Globus pallidus (tissue), 1 donor: ENCODE measurements at places on chromosomes 6 and 20.

- DNase-seq: no peak
Observed at GRCh38 chr20:11738852-11739251, 178.8 kb upstream of the BTBD3 start.

DNA sequence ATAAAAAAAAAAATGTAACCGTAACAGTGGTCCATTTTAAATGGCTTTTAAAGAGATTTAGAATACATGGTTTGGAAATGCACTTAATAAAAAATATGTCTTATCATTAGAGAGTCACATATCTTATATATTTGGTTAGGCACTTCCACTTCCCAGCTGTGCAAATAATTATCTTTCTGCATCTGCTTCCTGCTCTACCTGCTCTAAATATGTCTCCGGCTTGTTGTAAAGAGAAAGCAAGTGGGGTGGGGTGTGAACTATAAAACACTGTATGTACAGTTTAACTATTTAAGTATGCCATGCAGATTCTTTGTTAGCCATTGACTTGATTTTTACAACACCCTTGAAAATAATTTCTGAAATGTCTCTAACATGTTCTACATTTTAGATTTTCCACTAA is 106.3 kb downstream of the NKAIN2 start:
- DNase-seq: no peak

GRCh38 chr6:144415014-144415413 is 129.9 kb downstream of the UTRN start:
- DNase-seq: no peak

DNA sequence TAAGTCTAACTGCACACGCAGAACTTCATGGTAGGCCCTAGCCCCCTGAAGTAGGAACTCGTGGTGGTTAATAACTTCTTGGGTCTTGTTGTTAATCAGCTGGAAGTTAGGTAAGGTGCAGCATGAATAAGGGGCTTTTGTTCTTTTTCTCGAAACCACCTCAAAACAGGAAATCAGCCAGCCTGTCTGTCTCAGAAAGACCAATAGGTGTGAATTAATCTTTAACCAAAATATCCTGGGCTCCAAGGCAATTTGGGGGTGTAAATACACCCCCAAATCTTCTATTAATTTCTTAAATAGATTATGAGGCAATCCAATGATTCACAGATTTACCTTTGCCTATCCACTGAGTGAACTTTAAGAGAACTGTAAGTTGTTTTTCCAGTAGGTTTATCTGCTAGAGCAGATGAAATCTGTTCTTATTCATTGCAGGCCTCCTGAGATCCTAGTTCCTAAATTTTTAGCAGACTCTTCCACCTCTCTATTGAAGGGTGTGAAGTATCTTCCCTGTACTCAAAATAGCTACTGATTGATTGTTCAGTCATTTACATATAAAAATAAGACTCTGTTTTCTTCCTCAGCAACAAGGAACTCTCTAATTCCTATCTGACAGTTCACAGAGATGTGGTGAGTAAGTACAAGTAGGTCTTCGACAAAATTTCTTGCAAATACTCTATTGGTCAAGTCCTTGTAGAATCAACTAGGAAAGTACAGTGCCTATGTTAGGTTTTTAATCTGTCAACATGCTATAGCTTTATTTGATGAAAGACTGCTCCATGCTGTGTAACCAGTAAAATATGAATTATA is 427.1 kb upstream of the NOX3 start:
- DNase-seq: no peak

GRCh38 chr20:38514947-38515346 is 42.3 kb downstream of the RALGAPB start:
- no peak for DNase-seq

- no peak for DNase-seq
Observed at GRCh38 chr6:50091641-50092040, 41.9 kb upstream of the DEFB112 start.

DNA sequence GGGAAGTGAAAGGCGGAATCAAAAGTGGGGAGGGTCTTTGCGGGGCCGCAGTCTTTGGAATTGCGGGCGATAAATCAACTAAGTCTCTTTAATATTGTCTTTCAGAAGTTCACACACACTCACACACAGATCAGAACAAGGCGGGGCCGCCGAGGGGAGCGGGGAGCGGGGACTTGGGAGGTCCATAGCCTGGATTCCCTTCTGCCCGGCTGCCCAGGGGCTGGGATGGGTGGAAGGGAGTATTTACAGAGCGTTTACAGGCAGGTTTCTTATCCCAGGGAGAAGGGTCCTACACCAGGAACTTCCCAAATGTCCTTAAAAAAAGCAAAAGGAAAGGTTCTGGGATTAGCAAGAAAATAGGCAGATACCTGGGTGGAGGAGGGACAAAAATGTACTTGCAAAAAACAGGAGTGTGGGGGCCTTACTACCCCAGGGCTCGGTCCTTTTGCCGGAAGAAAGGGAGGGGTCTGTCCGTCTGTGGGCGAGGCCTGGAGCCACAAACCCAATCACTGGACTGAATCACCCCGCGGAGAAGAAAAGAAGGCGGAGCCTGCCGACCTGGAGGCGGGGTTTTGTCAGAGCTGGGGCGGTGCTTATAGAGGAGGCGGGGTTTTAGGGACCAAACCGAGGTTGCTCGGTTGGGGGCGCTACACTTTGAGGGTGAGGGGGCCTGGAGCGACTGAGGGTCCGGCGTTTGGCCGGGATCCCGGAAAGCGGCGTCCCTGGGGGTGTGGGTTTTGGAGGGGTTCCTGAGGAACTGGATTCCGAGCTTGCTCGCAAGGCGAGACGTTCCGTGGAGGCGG is 3.2 kb downstream of the PRRT1 start:
- DNase-seq: peak; percentile 23

DNA sequence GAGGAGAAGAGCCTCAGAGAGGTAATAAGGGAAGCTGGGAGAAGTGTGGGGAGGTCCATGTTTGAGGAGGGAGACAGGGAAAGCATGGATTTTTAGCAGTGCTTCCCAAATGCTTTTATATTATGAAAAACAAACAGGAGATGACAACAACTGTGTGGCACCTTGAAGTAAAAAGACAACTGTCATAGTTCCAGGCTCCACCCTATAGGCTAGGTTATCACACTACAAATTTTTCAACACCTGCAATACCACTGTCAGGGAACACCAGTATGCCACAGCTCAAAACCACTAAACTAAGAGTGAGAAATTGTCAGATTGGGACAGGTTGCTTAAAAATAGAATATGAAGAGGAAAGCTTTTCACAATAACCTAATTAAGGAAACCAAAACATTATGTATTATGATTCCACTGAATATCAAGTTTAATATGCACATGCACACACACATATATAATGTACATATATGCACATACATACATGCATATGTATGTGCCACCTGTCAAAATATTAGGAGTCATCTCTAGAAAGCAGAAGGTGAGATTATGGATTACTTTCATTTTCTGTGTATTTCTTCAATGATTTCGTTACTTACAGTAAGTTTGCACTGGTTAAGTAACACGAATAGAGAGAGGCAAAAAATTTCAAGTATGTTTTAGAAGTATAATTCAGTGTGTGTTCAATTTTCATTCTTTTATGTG is 261.2 kb downstream of the PTPRK start:
- DNase-seq: no peak

GRCh38 chr6:135759831-135760230 is 91.7 kb upstream of the PDE7B start:
- DNase-seq: no peak

DNA sequence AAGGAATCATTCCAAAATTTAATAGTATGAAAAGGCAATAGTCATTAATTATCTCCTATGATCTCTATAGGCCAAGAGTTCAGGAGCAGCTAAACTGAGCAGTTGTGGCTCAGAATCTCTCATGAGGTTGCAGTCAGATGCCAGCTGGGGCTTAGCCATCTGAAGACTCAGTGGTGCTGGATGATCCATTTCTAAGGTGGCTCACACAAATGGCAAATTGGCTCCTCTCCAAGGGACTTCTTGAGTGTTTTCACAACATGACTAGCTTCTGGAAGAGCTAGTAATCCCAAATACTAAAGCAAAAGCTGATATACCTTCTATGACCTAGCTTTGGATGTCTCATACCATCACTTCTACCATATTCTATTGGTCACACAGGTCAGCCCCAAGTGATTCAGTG is 104.2 kb downstream of the HAO1 start:
- no peak for DNase-seq

DNA sequence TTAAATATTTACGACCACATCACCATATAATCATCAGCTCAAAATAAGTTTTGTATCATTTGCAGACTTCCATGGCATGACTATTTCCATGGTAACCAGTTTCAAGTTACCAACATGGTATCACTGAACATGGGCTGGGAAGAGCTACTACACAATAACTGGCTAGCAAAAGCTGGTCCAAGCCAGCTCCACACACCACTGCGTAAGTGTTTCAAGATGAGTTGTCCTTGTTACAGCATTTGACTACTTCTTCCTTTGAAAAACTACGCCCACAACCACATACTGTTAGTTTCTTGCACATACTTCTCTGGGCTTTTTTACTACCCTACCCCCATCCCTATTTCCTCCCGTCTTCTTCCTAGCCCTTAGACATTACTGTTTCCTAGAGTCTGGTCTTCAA is 8.5 kb downstream of the CD164 start:
- DNase-seq: no peak

GRCh38 chr20:39899881-39900280 is 789.2 kb downstream of the MAFB start:
- DNase-seq: no peak

GRCh38 chr6:49849213-49849907 is 17.0 kb downstream of the CRISP1 start:
- DNase-seq: peak; percentile 57

GRCh38 chr6:26358511-26358981 is 6.5 kb upstream of the BTN3A2 start:
- DNase-seq: no peak

- DNase-seq: no peak
Observed at GRCh38 chr6:41023114-41023513, 15.9 kb downstream of the UNC5CL start.

DNA sequence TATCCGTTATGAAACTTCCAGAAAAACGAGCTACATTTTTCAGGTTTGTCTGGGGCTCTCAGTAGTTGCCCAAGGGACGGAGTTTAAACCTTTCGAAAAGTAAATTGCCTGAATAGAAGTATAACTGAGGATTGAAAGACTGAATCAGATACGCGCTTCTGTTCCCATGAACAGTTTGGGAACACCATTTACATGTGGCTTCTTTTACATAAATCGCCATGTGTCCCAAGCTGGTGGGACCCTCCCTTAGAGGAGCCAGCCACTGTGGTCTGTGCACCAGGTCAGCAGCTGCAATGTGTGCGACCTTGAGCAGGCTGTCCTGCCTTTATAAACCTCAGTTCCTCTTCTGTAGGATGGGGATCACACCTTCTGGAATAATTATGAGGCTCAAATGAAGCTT is 11.0 kb downstream of the ENTPD6 start:
- DNase-seq: no peak

- DNase-seq: no peak
Observed at GRCh38 chr6:21748343-21749056, 154.9 kb downstream of the SOX4 start.

GRCh38 chr6:132671295-132671694 is 12.3 kb upstream of the TAAR1 start:
- DNase-seq: no peak

- DNase-seq: peak; percentile 55
Observed at GRCh38 chr20:11124849-11125505, 451.2 kb upstream of the JAG1 start.

DNA sequence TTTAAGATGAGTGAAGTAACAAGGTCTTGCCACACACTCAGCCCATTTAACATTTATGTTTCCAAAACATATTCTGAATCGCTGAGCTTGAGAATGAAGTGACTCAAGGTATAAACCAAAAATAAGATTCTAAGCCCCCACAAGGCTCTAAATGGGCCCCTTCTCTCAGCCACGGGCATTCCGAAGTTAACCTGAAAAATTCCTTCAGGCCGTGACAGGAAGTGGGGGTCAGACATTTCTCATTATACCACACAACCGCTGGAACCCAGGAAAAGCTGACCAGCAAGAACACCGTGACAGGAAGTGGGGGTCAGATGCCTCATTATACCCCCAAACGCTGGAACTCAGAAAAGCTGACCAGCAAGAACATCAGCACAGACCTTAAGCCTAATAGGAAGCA is 247.9 kb downstream of the ERMARD start:
- no peak for DNase-seq

GRCh38 chr6:154086510-154086909 is 47.5 kb downstream of the OPRM1 start:
- DNase-seq: no peak

DNA sequence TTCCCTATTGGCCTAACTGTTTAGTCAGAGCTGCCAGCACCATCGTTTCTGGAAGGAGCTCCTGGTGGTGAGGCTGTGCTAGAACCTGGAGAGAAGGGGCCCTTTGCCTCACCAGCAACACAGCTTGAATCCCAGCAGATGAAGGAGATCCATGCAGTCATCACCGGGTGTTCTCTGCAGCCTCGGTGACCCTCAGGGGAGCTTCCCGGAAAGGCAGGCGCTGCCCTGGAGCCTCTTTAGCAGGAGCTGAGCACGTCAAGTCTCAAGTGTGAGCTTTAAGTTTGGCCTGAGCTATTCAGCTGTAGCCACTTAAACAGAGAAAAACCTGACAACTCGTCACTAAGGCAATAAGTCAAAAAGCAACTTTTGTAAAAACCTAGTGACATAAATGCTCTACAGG is 181.2 kb upstream of the FOXQ1 start:
- no peak for DNase-seq

DNA sequence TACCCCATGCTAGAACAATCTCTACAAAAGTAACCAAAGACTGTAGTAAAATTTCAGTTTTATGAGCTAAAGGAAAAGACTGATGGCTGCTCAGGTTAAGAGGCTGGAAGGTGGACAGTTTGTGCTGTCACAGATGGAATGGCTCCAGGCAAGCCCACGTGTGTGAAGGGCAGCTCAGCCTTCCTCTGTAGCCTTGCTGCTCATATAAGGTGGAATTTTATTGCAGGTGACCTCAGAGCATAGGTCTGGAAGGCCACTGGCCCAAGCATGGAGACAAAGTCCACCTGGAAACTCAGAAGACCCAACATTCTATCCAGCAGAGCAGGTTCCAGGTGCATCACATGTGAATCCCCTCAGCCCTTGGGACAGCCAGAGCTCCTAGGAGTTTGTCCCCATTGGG is 53.6 kb downstream of the KAT14 start:
- DNase-seq: no peak

- no peak for DNase-seq
Observed at GRCh38 chr6:142446168-142446567, 144.4 kb downstream of the ADGRG6 start.

- no peak for DNase-seq
Observed at GRCh38 chr20:53303413-53303760, 290.3 kb downstream of the ZNF217 start.

DNA sequence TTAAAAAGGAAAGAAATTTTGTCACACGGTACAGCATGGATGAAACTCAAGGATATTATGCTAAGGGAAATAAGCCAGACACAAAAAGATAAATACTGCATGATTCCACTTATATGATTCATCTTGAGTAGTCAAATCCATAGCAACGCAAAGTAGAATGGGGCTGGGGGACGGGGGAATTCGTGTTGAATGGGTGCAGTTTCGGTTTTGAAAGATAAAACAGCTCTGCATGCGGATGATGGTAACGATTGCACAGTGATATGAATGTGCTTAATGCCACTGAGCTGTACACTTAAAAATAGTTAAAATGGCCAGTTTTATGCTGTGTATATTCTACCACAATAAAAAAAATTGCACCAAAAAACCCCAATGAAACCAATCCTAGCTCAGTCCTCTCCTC is 52.9 kb upstream of the SIRPA start:
- DNase-seq: no peak
